ENCODE measurements at places on chromosomes 2 and 18.

DNA sequence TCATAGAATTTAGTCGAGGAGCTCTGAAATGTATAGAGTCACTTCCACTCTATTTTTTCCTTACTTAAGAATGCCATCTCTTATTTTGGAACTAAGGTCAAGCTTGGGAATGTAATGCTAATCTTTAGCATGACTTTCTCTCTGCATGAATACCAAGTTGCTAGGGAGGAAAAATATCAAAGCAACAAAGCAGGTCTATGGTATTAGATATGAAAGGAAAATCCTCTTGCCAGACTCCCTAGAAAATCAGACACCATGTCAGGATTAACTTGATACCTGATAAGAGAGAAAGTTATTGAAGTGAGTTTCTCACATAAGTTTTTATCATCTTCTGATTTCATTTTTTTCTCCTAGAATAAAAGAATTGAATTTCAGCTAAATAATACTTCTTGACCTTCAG, 341.7 kb upstream of the ZNF804A start:
- DNase-seq = no peak

DNA sequence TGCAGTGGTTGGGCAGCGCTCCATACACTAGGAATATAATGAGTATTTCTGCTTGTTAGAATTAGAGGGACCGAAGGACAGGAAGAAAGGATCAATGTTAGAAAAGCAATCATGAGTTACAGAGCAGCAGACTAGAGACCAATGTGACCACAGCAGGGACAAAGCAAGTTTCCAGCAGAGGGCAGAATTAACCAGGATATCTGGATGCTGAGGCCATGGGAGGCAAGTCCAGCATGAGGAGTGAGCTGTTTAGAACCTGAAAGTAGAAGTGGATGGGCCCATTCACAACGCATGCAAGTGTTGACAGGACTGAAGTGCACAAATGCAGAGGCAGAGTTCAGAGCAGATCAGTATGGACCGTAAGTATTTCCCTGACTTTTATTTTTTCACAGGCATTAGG, 910.4 kb upstream of the GYPC start:
- DNase-seq = no peak

DNA sequence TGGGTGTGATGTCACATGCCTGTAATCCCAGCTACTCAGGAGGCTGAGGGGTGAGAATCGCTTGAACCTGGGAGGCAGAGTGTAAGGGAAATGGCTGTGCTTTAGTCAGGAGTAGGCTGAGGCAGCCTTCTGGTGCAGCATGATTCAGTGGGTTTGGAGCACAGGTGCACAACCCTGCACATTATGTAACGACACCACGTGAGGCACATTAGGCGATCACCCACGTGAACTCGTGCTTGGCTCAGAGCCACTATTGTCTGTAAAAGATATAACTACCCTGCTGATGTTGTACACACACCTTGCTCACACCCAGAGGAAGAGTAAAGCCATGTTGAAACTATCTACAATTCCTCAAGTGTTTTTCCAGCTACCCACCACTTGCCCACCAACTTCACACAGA, 54.8 kb upstream of the ZC3H15 start:
- no peak for DNase-seq

- no peak for DNase-seq
Observed at GRCh38 chr2:151775057-151775740, 40.9 kb upstream of the NEB start.

- DNase-seq = no peak
Observed at GRCh38 chr18:34872066-34872465, 162.0 kb downstream of the DTNA start.

DNA sequence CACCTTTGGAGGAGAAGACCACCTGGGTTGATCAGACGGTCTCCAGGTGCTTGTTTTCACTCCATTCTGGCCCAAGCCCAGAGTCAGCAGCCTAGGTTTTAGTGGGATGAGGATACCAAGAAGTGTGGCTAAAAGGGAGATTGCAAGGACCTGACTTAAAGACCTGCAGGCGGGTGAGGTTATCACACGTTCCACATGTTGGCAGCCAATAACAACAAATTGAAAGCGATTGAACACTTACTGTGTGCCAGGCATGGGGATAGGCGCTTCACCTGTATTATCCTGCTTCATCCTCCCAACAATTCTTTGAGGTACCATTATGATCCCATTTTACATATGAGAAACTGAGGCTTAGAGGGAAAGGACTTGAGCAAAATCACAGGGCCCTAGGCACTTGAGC, 5.0 kb downstream of the ARL4C start:
- DNase-seq = no peak

DNA sequence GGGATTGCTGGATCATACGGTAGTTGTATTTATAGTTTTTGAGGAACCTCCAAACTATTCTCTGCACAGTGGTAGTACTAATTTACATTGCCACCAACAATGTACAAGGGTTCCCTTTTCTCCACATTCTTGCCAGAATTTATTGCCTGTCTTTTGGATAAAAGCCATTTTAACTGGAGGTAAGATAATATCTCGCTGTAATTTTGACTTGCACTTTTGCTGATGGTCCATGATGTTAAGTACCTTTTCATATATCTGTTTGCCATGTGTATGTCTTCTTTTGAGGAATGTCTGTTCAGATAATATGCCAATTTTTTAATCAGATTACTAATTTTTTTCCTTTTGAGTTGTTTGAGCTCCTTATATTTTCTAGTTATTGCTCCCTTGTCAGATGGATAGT, 158.8 kb downstream of the CCDC102B start:
- no peak for DNase-seq

GRCh38 chr2:230878599-230879188, 14.0 kb downstream of the ITM2C start:
- no peak for DNase-seq

DNA sequence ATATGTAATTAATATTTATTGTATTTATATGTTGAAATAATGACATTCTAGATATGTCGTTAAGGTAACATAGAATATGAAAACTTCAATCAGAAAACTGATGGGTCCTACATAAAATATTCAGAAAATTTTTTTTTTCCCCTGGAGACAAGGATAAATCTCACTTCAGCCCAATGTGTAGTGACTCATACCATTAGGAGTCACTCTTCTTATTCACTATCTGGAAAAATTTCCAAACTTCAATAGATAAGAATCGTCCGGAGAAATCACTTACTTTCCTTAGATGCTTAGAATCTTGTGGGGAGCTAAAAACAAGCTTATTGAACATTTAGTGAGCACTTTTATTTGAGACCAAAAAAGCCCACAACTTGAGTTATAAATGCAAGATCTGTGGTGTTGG, 4.6 kb downstream of the SERPINB13 start:
- no peak for DNase-seq

DNA sequence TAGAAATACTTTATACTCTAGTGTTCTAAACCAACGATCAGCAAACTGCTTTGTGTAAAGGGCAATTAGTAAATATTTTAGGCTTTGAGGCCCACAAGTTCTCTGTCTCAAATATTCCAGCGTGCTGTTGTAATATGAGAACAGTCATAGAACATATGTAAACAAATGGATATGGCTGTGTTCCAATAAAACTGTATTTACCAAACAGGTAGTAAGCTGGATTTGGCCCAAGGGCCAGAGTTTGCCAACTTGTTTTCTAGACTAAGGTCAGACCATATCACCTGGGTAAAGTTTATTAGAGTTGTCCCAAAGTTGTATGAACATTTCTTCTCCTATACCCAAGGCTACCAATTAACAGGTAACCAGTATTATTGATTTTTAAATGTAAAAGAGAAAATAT, 303.2 kb upstream of the MC4R start:
- no peak for DNase-seq

DNA sequence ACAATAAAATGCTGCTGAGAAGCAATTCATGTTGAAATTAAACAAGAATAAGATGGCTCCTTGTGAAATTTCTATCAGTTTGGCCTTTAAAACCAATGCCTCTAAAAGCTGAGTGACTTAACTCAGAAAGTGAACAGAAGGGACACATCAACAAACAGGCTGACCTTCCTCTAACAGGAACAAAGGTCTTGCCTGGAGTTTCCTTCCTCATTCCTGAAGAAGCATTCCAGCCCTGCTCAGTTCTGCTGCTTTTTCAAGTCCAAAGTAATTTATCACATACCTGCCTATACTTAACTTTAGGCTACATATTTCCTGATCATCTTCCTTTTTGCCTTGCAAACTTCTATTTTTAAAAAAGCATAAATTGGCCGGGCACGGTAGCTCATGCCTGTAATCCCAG, 14.1 kb downstream of the PTRHD1 start:
- DNase-seq = no peak

GRCh38 chr2:156001851-156002250, 330.7 kb downstream of the NR4A2 start:
- DNase-seq = no peak

DNA sequence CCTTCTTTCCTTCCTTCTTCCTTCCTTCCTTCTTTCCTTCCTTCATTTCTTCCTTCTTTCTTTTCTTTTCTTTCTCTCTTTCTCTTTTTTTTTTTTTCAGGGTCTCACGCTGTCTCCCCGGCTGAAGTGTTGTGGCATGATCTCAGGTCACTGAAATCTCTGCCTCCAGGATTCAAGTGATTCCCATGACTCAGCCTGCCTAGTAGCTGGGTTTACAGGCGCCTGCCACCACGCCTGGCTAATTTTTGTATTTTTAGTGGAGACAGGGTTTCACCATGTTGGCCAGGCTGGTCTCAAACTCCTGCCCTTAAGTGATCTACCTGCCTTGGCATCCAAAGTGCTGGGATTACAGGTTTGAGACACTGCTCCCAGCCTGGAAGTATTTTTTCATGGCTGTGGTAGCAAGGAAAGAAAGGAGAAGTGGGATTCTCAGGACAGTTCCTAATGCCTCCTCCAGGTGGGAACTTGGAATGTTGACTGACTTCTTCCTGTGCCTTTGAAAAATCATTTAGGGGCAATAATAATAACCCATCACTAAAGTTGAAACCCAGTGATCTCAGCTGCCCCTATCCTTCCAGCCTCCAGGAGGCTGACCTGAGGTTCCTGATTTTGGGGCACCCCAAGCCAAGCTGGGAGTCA, 89.3 kb upstream of the CELF4 start:
- DNase-seq = no peak

DNA sequence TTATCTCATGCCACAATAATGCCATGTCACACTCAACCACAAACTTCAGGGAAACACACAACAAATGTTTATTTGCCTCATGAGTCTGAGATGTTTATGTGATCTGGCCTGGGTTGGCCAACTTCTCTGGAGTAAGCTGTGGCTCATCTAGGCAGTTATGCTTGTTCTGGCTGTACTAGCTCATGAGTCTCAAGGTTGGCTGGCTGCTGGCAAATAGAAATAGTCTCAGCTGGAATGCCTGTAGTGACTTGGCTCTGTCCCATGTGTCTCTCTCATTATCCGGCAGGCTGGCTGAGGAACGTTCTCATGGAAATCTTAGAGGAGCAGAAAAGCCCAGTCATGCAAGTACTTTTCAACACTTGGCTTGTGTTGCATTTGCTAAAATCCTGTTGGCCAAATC, 234.9 kb upstream of the CDH2 start:
- DNase-seq = no peak

GRCh38 chr2:165214093-165214492, 10.2 kb upstream of the SCN3A start:
- no peak for DNase-seq

GRCh38 chr2:165193178-165193777, 10.6 kb downstream of the SCN3A start:
- no peak for DNase-seq

GRCh38 chr2:6080932-6081753, 389.0 kb downstream of the SOX11 start:
- no peak for DNase-seq

Data from HCT116 (cell line).